Frontal cortex (tissue), 4 donors: ENCODE measurements at places on chromosomes 5 and 9.

GRCh38 chr5:40674661-40675235 is 5.0 kb upstream of the PTGER4 start:
- DNase-seq = no peak

DNA sequence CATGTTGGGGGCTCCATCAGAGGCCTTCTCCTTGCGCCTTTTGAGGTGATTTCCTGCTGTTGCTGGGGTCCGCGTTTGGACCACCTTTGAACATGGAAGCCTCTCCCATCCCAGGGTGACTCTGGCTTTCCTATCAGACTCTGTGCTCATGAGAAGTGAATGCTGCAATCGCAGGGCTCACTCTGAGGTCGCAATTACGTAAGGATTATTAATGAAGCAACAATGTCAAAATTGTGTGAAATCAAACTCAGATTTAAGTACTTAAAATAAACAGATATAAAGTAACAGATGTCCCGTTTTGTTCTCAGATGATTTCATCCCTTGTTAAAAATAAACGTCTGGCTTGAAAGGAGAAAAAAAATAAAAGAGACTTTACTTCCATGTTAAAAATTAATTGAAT is 634.2 kb downstream of the BNC2 start:
- DNase-seq = no peak

DNA sequence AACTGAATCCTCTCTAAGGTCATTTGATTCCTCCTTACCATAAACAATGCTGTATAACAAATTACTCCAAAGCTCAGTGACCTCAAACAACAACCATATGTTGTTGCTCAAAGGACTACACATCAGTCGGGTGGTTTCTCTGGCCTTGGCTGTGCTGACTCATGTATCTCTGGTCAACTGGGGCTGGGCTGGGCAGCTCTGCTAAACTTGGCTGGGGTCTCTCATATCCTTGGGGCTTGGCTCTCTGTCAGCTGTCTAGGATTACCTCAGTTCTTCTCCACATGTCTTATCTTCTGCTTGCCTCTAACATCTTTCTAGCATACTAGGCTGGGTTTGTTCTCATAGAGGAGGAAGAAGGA is 86.4 kb downstream of the GALNT10 start:
- no peak for DNase-seq

DNA sequence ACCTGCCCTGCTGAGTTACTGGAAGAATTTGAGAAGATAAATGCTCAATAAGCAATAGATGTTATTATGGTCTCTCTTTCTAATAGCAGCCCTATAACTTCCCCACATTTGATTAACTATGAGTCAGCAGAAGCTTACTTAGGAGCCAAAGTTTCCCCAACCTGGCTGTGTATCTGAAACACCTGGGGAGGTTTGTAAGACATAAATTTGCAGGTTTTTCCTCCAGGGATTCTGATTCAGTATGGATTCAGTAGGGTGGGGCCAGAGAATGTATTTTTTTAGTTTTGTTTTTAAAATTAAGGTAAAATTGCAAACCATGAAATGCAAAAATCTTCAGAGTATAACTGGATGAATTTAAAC is 44.9 kb upstream of the GNPDA1 start:
- DNase-seq = no peak

GRCh38 chr9:35426627-35427026 is 63.3 kb upstream of the RUSC2 start:
- no peak for DNase-seq

DNA sequence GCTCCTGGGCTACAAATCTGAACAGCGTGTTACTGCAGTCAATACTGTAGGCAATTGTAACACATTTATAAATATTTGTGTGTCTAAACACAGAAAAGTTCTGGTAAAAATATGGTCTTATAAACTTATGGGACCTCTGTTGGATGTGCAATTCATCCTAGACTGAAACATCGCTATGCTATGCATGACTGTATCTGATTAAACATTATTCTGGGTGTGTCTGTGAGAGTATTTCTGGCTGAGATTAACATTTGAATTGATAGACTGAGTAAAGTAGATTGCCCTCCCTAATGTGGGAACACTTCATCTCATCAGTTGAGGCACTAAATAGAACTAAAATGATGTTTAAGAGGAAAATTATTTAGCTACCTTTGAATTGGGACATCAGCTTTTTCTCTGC is 24.3 kb upstream of the PRDM9 start:
- DNase-seq = no peak
